Activated CD4-positive, CD25-positive, alpha-beta regulatory T cell treated with anti-CD3 and anti-CD28 coated beads, Interleukin-2, amount 50 U/mL, for 16 hours (primary cell): ENCODE measurements at places on chromosomes 16 and 17.

DNA sequence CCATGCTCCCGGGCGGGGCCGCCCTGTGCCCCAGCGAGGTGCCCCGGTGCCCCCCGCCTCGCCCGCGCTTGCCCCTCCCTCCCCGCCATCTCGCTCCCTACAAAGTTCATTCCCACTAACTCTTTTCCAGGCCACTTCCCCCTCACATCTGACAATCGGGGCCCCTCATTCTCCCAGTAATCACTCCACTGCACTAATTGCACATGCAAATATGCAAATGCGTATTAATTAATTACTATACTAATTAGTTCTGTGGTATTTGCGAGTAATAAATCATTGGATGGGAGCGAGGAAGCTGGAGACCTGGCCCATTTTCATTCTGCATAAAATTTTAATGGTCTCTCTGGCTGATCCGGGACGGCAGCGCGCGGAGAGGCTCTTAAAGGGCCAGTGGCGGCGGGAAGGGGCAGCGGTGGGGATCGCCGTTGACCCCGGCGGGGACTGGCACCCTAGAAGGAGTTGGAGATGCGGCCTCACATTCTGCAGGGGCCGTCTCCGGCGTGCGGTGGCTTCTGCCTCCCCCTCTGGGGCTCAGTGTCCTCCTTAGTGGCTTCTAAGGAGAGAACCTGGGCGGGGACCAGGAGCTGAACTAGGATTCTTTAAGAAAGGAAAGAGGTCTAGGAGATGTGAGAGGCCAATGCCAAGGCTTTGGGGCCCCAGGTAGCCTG is 8.4 kb upstream of the PPP1R1B start:
- no peak for DNase-seq

DNA sequence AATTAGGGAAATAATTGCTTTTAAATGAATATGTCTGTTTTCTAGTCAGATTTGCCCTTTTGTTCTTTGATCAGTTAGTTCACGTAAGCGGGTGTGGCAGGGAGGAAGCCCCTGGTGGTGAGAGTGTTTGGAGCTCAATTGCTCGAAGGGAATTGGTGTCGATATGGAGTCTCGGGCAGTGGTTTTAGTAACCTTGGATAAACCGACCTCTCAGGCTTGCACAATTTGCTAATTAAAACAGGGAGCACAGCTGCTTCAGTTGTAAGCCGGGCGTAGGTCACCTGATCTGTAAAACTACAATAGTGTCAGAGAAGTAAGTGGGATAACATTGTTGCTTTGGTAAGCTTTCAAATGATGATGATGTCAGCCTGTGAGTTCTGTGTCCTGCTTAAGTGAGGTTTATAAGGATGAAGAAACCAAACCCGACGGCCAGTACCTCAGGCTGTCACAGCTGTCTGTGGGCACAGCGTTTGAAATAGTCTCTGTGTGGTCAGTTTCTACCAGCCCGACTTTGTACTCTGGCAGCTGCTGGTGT is 2.9 kb downstream of the ZNF750 start:
- no peak for DNase-seq

GRCh38 chr17:83050651-83051395 is 28.6 kb upstream of the METRNL start:
- no peak for DNase-seq

DNA sequence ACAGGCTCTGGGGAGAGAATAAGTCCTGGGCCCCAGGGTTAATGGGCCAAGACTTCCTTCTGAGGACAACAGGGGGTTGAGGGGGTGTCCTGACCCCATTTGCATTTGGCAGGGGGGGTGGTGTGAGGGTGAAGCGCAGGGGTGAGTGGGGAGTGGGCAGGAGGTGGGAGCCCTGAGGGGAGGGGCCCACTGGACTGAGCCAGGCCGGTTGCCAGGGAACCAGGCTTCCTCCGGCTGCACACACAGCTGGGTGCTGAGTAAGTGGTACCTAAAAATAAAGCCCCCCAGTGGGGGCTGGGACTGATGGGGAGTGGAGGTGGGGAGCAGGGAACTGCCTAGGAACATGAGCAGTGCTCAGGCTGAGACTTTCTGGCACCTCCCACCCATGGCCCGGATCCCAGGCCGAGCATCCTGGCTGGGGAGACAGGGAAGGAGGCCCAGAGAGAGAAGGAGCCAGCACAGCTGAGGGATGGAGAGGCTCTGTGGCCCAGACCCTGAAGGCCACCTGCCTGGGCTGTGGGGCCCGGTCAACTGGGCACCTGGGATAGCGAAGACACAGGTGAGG is 7.5 kb upstream of the RASD1 start:
- no peak for DNase-seq

DNA sequence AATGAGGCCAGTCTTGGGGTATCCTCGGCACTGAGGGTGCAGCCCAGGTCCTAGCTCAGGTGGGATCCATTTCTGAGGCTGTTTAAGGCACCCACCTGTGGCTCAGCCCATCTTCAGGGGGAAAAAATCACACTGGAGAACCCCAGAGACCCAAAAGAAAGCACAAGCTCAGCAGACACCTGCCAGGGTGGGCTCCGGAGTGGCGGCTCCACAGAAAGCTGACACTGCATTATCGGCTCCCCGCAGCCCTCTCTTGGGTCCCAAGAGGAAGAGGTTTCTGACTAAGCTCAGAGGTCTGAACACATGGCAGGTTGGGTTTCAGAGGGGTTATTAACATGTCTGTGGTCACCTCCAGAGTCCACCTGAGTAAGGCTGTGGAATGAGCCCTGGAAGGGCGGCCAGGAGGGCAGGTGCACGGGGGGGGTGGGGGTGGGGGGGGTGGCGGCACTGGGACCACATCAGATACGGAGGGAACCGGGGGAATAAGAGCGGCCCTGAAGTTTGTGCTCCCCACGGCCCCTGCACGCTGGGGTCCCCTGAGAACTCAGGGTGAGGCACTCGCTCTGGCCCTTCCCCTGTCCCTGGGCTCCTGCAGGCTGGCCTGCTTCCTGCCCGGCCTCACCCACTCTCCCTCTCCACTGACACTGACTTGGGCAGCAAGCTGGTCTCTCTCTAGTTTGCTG is 79.5 kb downstream of the TIMM22 start:
- DNase-seq, result no peak

GRCh38 chr16:76114681-76115080 is 162.5 kb upstream of the CNTNAP4 start:
- no peak for DNase-seq

- DNase-seq, result no peak
Measured at GRCh38 chr16:47872225-47872624, 283.6 kb downstream of the ABCC12 start.

DNA sequence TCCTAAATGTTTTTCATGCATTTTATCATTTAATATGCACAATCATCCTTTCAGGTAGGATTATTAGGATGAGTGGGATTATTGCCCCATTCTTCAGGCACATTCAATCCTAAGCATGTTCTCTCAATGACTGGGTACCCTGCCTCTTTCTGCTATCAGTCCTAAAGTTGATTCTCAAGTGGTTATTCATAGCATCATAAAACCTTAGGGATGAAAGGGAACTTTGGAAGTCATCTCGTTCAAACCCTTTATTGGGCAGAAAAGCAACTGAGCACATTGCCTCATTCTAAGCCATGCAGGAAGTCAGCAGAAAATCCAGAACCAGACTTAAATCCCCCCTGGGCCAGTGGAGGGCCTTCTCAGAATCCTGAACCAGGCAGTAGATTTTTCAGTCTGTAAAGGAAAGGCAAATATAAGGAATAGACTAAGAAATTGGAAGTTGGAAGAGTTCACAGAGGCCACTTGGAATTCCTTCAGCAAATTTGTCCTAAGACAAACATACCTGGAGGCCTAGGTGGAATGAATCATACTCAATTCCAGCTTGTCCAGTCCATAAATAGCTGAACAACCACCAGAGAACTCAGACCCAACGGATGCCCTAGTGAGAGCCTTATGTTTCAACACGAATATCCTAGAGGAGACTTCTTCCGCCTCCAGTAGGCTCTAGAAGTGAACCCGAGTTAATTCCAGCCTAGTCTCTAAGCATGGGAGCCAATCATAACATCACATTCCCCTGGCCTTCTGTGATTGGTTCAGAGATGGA is 62.7 kb downstream of the IRX6 start:
- no peak for DNase-seq

- no peak for DNase-seq
Measured at GRCh38 chr16:56604966-56605365, 3.4 kb upstream of the MT2A start.

GRCh38 chr16:4115949-4116318 is 308 bp downstream of the ADCY9 start:
- DNase-seq, result no peak

- DNase-seq, result no peak
Measured at GRCh38 chr16:49696414-49697101, 159.4 kb downstream of the ZNF423 start.

DNA sequence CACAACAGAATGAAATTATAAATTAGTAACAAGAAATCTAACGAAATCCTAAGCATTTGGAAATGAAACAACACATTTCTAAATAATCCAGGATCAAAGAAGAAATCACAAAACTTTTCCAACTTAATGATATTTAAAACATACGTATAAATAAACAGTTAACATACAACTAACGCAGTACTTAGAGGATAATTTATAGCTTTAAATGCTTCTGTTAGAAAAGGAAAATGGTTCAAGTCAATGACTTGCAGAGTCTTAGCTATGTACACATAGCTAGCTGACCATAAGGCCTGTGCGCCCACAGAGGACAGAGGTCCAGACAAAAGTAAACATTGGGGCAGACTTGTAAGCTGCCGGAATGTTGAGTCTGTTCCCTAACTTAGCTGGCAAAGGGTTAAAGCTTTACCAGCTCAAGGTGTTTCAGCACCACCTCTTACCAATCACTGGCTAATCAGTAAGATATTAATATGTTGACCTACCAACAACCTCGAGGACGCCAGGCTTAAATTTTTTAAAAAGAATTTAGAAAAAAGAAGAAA is 84.6 kb downstream of the PARN start:
- no peak for DNase-seq

GRCh38 chr16:8611886-8612600 is 9.5 kb upstream of the METTL22 start:
- no peak for DNase-seq

DNA sequence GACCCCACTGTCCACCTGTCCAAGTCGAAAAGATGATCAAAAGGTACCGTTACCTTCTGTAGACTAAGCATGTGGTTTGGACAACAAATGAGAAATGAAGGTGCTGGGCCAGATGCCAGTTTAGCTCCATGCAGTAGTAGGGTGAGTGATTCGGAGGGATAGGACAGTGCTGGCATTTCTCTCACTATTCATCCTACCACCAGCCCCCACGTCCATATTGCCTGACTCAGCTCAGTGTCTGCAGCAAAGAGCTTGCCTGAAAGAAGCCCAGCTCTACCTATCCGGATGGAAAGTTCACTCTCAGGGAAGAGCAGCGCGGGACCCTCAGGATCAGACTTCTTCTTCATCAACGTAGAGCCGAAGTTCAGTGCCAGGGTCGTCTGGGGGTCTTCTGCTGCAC is 145.0 kb downstream of the SLC39A11 start:
- no peak for DNase-seq

DNA sequence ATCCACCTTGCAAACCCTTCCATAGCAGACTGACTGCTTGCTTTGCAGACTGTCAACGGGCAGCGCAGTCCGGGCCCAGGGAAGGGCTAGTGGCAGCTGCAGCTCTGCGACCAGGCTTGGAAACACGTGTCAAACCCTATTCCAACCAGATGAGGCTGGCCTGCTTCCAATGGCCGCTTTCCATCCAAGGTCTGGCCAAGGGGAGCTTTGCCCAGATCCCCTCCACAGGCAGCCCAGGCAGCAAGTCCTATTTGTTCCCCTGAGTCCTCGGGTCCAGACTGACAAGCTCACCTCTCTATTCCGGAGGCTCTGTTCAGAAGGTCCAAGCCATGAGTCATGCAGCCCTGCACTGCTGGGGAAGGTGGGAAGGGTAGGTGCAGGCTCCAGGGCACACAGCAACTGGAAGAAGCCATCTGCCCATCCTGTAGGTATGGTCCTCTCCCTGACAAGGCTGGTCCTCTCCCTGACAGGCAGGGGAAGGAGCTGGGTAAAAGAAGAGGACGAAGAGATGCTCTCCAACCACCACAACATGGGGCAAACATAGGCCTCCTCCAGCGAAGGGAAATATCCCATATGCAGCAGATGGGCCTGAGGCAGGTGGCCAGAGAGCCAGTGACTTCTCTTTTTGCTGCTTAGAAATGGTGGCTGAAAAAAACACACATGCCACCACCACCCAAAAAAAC is 22.6 kb upstream of the AXIN2 start:
- no peak for DNase-seq

GRCh38 chr16:62933929-62934328 is 897.7 kb upstream of the CDH8 start:
- DNase-seq, result no peak

DNA sequence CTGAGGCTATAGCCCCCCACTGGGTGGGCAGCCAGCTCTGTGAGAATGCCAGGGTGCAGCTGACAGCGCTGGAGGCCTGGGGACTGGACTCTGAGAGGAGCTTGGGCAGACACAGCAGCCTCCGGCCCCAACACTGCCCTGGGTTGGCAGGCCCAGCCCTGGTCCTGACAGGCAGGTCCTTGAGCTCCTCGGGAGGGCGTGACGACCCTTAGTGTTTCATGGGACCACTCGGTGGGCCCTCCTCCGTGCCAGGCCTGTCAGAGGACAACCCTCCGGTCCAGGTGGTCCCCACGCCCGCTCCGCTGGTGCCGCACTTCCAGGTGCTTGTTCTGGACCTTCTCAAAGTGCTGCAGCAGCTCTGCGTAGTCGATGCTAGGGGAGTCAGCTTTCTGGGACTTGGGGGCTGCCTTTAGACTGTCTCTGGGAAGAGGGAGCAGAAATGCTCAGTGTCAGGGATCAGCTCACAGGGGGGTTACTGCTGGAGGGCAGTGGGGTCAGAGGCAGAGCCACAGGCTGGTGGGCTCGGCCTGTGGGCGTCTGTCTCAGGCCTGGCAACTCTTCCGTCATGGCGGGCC is 1.9 kb upstream of the MTSS2 start:
- DNase-seq, result no peak

DNA sequence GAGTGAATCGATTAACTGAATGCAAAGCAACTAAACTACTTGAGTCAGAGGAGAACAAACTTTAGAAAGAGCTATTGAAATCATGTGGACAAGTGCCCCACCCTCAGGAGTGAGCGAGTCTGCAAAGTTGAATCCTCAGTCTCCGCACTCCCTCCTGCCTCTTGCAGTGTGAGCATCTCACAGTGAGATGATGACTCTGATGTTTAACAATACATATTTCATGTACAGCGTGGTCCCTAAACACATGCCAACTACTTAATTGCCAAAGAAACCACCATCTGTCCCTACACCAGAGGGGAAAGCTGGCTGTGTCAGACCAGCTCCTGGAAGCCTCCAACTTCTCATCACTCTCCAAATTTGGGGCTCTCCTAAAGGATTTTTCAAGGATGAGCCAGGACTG is 31.2 kb downstream of the PIMREG start:
- no peak for DNase-seq

GRCh38 chr16:87047221-87048037 is 269.8 kb downstream of the C16orf95 start:
- no peak for DNase-seq

- no peak for DNase-seq
Measured at GRCh38 chr16:84144209-84144858, 643 bp downstream of the HSDL1 start.
